ENCODE measurements at places on chromosomes 1 and 21. TPM values are rescaled to one million over a fixed set of nuclear protein-coding genes. Genes with fewer than 3 reads are reported as not detected.

The OLIG2 gene
- total RNA-seq = not detected

The MORC3 gene
- 39.0 TPM for total RNA-seq

The HSPA6 gene
- under 0.01 TPM for total RNA-seq

The RHEX gene
- not detected for total RNA-seq

The RGS7 gene
- total RNA-seq = under 0.01 TPM

The LCE3D gene
- total RNA-seq = not detected

The LCA5L gene
- 0.97 TPM for total RNA-seq

Data from fibroblast of villous mesenchyme (primary cell).